ENCODE measurements at places on chromosomes 7 and 10.

- DNase-seq: no peak
Observed at GRCh38 chr7:30321882-30322192, 37.4 kb downstream of the ZNRF2 start.

DNA sequence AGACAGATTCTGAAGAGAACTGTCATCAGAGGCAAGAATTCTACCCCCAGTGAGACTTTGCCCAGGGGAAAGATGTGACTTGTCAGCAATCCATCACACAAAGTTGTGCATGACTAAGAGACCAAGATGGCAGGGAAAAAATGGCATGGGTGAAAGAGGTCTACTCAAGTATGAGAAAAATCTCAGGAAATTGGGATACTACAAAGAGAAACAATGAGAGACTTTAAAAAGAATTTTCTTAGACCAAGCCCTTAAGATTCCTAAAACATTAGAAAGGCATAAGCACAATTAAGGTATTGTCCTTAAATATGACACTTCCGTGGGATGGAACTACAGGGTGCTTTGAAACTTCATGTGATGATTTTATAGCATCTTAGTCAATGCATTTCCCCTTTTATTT lies 45.6 kb upstream of the PDE1C start:
- DNase-seq: peak; percentile 90

DNA sequence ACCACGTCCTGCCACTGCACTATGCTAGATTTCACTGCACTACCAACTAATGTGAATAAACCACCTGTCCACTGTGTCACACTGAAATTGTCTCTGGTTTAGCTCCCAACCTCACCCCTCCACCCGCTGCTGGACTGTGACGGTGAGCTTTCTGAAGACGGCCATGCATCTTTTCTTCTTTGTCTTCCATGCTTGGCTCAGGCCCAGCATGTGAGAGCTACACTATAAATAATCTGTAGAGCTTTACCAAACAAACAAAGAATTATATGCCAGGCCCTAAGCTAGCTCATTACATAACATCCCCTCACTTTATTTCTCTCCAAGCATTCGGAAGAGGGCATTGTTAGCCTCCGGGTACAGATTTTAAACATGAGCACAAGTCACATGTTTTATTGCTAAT lies 633.2 kb downstream of the TNS3 start:
- DNase-seq: no peak

GRCh38 chr10:70293169-70293843 lies 9.5 kb upstream of the NPFFR1 start:
- no peak for DNase-seq

DNA sequence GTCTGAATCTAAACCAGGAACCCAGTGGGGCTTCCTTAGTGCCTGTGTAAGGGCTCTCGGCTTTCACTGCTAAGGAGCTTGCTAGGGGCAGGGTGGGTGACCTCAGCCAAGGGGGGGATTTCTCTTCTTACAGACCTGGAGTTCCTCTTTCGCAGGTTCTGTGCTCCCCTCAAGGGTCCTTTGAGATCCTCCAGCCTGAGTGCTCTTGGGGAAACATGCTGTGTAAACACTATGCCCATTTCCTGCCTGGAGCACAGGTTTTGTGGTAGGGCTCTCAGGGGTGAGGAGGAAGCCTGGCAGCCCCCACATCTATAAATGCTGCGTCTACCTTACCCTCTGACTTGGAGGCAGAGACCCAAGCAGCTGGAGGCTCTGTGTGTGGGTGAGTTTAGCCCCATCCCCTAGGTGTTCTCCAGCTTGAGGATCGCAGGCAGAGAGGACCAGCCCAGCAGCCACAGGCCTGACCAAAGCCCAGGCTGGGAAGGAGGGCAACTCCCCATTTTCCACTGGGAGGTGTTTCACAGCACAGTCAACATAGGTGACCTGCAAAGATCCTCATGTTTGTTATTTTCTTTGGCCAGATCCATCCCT lies at the start of gene SFTPA1:
SFTPA1 (plus strand) TSS at position 339 of the 591 bp plus-strand sequence. CDS start 887 bp downstream, outside the sequence.
- no peak for DNase-seq

DNA sequence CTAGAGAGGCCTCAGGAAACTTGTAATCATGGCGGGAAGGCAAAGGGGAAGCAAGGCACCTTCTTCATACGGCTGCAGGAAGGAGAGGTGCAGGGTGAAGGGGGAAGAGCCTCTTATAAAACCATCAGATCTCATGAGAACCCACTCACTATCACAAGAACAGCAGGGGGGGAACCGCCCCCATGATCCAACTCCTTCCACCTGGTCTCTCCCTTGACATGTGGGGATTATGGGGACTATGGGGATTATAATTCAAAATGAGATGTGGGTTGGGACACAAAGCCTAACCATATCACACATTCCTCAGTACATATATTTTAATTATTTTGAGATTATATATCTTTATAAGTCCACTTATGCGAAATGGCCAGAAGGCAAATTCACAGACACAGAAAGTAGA lies 8.9 kb downstream of the HK1 start:
- DNase-seq: no peak

DNA sequence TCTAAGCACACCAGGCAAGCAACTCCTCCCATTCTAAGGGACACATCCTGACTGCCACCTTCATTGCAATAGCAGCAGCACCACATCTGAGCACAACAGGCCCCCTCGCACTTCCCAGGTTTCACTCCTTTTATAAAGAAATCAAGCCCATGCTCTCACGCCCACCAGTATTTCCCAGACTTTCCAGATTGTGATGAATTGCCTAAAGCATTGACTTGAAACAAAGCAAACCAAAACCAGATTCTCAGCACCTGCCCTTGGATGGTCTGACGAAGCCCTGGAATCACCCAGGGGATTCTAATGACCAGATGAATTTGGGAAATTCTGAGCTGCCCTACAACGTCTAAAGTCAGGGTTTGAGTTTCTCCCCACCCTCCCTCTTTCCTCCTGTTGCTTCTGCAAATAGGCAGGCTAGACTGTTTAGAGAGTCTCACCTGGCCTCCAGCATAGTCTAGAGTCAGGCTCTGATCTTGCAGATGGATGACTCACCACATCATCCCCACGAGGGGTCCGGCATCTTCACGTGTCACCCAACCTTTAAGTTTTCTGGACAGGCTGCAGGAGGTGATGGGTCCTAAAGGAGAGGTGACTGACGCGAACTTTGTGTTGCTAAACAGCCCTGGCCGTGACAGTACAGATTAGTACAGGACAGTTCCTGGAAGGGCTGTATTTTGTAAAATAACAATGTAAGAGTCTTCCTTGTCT lies 198.0 kb downstream of the SKIDA1 start:
- DNase-seq: no peak

All from AG10803 (cell line).